ENCODE measurements at places on chromosomes 5 and 9.

DNA sequence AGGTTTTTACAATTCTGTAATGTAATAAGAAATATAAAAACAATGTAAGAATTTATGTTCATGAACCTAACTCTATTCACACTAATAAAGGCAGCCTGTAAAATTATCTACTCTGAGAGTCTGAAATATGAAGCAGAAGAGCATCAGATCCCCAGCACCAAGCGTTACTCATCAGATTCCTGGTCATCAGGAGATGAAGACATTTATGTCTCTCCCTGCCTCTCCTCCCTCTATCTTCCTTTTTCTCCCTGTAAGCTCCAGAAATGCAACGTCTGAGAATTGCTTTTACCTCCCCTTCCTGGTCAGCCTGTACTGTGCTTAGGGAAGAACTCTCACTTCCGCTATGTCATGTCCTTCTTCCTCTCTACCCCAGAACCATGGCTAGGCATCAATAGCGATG lies 114.4 kb upstream of the SLIT3 start:
- DNase-seq: no peak

GRCh38 chr9:130914417-130915095 lies 17.9 kb upstream of the QRFP start:
- no peak for DNase-seq

DNA sequence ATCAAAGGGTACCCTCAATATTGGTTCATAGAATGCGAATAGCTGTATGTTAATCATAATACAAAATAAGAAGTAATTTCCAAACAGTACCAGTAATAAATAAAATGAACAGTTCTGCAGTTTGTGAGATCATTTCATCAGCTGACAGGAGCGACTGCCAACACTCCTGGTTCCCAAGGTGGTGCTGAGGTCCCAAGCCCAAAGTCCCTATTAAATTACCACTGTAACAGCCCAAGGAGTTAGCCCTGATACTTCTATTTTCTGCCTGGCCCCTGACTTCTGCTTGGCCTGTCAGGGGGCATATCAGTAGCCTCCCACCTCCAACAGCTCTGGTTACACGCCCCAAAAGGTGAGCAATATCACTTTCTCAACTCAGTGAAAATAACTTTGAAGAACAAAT lies 47.1 kb downstream of the ANKH start:
- no peak for DNase-seq

- DNase-seq: no peak
Observed at GRCh38 chr5:73137563-73138530, 17.5 kb downstream of the TMEM171 start.

DNA sequence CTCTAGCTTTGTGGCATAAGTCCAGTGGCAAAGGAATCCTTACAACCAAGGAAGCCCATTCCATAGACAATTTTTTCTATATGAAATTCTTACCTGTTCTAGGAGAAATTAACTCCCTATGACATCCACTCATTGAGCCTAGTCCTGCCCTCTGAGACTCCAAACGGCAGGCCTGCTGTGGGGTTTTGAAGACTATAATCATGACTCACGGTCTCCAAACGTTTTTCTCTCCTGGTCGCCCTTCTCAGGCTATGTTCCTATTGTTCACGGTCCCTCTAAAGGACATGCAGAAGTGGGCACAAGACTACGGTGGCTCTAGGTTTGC lies 611 bp downstream of the EXOSC3 start:
- no peak for DNase-seq

GRCh38 chr5:163614787-163615186 lies 109.4 kb downstream of the MAT2B start:
- DNase-seq: no peak

DNA sequence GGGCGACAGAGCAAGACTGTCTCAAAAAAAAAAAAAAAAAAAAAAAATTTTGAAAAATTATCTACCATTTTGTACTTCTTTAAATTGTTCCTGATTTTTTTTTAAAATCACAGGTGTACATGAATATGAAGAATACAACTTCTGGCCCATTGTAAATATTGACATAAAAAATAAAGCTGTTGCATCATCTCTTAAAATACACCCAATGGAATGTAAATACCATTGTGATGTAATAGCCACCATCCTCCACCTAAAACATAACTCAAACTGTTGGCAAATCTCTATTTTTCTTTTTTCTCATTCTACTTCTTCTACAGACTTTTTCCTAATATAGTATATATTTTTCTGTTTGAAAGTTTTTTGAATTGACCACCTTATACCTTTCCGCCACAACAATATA lies 61.0 kb upstream of the TEX48 start:
- no peak for DNase-seq

DNA sequence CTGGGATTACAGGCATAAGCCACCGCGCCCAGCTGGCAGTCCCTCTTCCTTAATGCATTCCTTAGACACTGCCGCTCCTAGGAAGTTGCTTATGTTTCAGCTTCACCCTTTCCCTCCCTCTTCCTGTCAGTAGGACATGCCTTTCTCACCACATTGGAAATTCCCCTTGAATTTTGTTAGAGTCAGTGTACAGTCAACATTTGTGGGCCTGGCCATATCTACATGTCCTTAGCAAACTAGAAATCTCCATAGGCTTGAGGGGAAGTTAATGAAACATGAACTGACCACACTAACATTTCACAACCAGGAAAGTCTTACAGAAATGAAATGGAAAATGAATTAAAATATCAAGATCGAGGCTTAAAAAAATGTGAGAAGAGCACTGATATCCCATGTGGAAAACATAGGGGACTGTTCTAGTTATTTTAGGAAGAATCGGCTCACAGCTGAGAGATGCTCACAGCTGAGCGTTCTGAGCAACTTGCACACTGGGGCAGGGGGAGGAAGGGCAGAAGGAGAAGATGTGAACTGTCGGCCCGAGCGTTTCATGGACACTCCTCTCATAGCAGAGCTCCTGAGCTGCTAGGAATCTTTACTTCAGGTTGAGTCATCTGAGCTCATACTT lies 21.1 kb upstream of the LVRN start:
- no peak for DNase-seq

GRCh38 chr5:158724521-158725188 lies 375.1 kb downstream of the EBF1 start:
- no peak for DNase-seq

GRCh38 chr5:10793785-10794184 lies 32.8 kb upstream of the DAP start:
- DNase-seq: no peak

DNA sequence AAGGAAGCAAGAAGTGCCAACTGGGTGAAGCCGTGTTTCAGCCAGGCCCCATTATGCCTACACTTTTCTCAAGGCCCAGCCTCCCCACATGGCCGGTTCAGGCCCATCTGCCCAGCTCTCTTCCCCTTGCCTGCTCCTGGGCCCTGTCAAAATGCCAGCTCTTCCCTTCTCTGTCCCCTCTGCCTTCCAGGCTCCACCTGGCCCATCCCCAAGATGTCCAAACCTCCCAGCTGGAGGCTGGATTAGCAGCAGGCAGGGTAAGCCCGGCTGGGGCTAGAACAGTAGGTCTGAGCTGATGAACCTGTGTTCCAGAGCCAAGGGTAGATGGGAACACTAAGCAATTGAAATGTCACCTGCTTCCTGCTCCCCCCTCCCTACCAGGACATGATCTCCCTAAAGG lies 64.1 kb upstream of the HSPA9 start:
- no peak for DNase-seq

GRCh38 chr9:1170918-1171317 lies 120.8 kb downstream of the DMRT2 start:
- DNase-seq: no peak

- no peak for DNase-seq
Observed at GRCh38 chr5:123455640-123456039, 32.4 kb upstream of the CEP120 start.

All from sigmoid colon (tissue), 7 donors.